Amniotic epithelial cell (primary cell): ENCODE measurements at places on chromosomes 1 and 21.

DNA sequence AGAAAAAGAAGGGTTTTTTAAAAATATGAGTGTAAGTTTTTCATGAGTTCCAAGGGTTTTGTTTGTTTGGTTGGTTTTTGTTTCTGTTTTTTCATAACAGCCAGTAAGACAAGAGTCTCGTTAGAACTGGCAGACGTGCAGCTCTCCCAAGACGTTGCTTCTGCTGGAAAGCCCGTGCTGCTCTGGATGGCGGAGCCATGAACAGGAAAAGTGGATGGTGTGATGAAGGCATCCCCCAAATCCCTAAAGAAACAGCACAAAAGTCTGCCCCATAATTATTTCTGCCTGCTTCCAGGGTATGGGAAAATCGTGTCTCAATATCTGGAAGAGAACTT is 157.9 kb upstream of the BACE2 start:
- no peak for DNase-seq

- no peak for DNase-seq
Measured at GRCh38 chr1:205693421-205693991, 13.2 kb upstream of the SLC45A3 start.

- peak; percentile 82 for DNase-seq
Measured at GRCh38 chr1:185565302-185565701, 168.9 kb upstream of the HMCN1 start.

DNA sequence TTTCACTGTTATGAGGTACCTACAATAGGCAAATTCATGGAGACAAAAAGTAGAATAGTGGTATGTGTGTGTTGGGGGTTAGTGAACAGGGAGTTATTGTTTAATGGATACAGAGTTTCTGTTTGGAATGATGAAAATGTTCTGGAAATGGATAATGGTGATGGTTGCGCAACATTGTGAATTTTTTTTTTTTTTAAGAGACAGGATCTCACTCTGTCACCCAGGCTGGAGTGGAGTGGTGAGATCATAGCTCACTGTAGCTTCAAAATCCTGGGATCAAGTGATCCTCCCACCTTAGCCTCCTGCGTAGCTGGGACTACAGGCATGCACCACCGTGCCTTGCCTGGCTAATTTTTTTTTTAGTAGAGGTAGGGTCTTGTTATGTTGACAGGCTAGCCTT is 34.5 kb upstream of the TRABD2B start:
- DNase-seq: peak; percentile 66

DNA sequence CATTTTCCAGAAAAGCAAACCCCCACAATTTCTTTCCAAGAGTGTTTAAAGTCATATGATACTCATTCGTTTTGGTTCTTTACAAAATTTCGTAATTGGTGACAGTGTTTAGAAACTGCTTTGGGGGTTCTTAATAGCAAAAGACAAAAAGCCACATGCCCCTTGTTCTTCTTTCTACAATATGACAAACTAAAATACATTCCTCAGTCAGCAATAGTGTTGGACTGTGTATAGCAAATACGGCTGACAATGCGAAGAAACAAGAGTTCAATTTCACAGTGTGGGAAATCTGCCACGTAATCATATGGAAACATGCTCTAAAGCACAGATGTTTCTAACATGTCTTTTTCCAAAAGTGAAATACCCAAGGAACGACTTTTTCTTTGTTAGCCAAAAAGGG is 7.6 kb upstream of the IFNAR1 start:
- DNase-seq: no peak

DNA sequence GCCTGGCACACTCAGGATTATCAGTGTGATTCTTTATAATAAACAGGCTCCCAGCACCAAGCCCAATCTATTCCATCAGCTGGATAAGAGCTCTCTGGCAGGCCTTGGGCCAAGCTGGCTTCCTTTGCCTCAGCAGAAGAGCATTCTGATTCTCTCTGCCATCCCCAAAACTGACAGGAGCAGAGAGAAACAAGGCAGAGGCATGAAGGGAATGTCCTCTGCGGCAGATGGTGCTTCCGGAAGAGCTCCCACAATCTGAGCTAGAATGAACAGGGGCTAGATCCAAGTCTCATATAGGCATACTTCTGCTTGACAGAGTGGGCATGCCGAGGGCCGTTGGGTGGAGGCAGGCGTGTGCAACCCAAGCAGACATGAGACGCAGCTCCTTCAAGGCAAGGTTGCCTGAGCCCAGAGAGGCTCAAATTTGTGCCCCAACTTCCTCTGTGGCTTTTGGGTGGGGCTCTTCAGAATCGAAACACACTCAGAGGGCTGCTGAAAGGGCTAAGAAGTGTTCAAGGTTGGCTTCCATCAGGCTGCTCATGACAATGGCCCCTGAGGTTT is 4.0 kb downstream of the CAPN2 start:
- peak; percentile 84 for DNase-seq

DNA sequence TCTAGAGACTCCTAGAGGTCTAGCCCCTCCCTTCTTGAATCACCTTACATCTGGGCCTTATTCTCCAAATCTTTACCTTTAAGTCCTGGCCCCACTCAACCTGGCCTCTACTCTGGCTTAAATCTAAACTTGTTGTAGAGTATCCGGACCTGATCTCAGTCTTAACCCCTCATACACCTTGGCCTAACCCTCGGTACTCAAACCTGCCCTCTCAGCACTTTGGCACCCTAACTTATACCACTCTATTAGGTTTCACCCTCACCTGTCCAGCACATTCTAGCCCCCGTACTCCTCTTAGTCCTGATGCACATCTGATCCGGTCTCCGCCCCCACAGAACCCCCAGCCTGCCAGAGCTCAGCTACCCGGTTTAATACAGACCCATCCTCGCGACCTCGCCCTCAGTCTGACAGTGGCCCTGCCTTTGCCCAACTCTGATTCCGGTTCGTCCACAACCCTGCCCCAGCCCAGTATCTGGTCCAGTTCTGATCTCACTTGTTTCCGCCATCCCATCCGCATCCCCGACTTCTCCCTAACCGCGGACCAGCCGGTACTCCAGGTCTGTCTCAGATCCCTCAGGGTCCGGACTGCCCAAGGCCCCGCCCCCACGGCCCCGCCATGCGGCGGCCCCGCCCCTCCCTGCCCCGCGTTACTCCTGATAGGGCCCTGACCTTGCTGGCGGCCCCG is 1.5 kb downstream of the TRIM62 start:
- peak; percentile 77 for DNase-seq

GRCh38 chr21:44299085-44299457 is 782 bp upstream of the PFKL start:
- peak; percentile 30 for DNase-seq

GRCh38 chr1:241944300-241944699 is 13.3 kb upstream of the BECN2 start:
- no peak for DNase-seq

- no peak for DNase-seq
Measured at GRCh38 chr1:215797859-215798258, 230.8 kb downstream of the KCTD3 start.

GRCh38 chr1:64019818-64020217 is 183.6 kb upstream of the UBE2U start:
- peak; percentile 66 for DNase-seq

GRCh38 chr1:64137412-64137803 is 66.0 kb upstream of the UBE2U start:
- peak; percentile 56 for DNase-seq

DNA sequence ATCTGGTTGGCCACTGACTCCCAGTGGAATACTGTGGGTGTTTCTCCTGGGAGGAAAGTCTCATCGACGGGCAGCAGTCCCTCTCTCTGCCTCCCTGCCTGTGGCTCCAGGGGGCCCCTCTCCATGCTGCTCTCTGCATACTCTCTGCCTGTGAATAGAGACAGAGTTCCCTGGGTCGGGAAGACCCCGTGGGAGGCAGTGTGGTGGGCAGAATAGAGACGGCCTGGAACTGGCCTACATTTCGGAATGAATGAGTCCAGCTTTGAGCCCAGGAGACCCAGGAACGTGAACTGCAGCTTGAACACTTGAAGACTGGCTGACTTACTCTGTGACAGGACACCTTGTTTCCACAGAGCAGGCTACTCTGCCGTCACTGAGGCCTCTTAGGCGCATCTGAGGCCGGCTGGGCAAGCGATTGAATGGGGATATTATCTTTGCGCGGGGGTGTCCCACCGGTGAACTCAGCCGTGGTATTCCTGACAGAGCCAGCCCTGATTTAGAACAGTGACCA is 64.0 kb downstream of the KIF21B start:
- no peak for DNase-seq

- DNase-seq: no peak
Measured at GRCh38 chr1:3905953-3906671, 6.0 kb upstream of the C1orf174 start.

DNA sequence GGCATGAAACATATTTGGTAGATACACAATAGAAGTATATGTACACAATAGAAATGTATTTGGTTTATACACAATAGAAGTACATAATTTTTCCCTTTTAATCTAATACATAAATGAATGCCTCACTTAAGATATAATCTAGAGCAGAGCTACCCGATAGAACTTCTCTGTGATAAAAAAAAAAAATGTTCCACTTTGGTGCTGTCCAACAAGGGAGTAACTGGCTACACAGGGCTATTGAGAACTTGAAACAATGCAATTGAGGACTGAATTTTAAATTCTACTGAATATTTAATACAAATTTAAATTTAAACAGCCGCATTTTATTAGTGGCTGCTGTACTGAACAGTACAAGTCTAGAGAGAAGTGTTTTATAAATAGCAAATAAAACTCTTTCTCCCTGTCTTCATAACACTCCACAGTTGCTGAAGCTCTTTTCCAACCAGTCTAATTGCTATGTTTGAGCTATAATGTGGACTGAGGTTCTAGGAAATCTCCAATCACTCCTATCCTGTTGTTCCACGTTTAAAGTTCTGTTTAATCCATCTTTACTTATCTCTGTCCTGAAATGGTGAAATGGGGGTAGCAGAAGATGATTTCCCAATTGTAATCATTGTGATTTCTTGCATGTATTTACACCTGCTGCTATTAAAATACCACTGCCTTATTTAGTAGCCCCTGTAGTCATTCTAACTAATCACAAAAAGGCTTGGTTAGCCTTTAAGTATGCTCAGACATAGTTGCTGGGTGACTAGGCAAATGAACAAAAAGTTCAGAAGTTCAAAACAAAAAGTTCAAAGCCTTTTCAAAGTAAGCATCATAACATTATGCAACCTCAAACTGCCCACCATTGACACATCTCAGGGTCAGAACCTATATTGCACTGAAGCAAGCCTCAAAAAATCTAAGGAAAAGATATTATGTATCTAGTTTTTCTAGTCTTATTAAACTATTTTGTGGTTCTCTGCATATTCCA is 192.3 kb upstream of the C1orf87 start:
- peak; percentile 73 for DNase-seq

GRCh38 chr1:84892705-84893618 is at the start of gene LPAR3:
Gene LPAR3, minus strand, starts transcription at chr1:84893206. Its CDS starts 27,086 bp downstream, at chr1:84866120.
- no peak for DNase-seq

- no peak for DNase-seq
Measured at GRCh38 chr1:897226-897625, 26.5 kb upstream of the SAMD11 start.

- no peak for DNase-seq
Measured at GRCh38 chr1:184745929-184746638, 8.6 kb downstream of the EDEM3 start.

GRCh38 chr1:118618618-118619340 is 369.4 kb downstream of the TBX15 start:
- no peak for DNase-seq

- peak; percentile 1 for DNase-seq
Measured at GRCh38 chr1:237205400-237206064, 163.5 kb downstream of the RYR2 start.

DNA sequence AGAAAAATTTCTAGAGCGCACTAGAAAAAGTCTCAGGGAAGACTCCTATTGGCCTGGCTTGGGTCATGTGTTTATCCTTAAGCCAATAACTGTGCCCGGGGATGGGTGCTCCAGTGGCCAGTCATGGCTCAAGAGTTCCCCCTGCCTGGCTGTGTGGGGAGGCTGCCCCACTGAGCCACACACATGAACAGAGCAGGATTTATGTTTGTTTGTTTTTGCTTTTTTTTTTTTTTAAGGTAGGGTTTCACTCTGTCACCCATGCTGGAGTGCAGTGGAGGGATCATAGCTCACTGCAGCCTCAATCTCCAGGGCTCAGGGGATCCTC is 21.8 kb downstream of the EDN2 start:
- DNase-seq: no peak

DNA sequence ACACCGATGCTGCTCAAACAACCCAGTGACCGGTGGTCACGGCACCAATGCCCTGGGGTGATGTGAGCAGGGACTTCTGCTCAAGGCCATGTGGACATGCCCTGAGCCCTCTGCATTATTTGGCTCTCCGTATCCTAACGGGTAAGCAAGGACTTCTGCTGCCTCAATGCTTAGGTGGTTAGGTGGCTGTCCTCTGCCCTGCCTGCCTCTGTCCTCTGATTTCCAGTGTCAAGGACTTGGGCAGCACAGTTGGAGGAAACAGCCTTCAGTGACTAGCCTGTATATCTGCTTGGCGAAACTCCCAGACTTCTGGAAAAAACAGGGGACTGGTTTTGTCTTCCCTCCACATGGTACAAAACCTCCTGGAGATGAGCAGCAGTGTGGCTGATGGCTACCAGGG is 34.5 kb downstream of the DNAJC11 start:
- no peak for DNase-seq

- no peak for DNase-seq
Measured at GRCh38 chr1:43273708-43274107, 3.9 kb downstream of the TMEM125 start.

GRCh38 chr1:236853921-236854604 is 59.0 kb downstream of the MTR start:
- peak; percentile 91 for DNase-seq

- DNase-seq: no peak
Measured at GRCh38 chr21:23401278-23401677, 2206.0 kb downstream of the MRPL39 start.

DNA sequence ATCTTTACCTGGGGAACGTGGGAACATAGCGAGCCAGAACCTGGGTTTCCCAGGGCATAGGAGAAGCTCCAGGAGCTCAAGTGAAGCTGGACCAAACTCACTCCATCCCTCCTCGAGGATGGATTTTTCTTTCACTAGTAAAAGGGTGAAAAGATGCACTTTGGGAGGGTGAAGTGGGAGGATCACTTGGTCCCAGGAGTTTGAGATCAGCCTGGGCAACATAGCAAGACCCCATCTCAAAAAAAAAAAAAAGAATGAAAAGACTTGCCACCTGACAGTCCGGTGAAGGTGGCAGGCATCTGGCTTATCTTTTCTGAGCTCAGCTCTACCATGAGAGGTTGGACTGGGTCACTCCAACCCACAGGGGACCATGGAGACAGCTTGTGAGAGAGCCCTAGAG is 42.3 kb downstream of the CHAF1B start:
- no peak for DNase-seq

DNA sequence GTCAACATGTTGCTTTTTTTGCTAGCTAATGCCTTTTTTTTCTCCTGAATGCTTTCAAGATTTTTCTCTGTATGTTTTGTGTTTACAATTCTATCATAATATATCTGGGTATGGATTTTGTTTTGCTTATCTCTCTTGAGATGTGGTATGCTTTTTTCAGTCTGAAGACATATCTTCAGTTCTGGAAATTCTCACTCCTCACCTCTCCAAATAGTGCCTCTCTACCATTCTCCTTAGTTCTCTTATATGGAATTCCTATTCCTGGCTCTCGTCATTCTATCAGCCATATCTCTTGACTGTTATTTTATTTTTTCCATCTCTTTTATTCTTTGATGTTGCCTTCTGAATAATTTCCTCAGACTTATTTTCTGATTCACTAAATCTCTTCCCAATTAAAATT is 58.4 kb downstream of the IVNS1ABP start:
- DNase-seq: no peak

GRCh38 chr1:209929751-209930150 is 8.3 kb upstream of the SYT14 start:
- DNase-seq: no peak
